ENCODE measurements at places on chromosomes 7 and 10.

GRCh38 chr10:110735620-110736027 is 91.5 kb downstream of the RBM20 start:
- no peak for DNase-seq

DNA sequence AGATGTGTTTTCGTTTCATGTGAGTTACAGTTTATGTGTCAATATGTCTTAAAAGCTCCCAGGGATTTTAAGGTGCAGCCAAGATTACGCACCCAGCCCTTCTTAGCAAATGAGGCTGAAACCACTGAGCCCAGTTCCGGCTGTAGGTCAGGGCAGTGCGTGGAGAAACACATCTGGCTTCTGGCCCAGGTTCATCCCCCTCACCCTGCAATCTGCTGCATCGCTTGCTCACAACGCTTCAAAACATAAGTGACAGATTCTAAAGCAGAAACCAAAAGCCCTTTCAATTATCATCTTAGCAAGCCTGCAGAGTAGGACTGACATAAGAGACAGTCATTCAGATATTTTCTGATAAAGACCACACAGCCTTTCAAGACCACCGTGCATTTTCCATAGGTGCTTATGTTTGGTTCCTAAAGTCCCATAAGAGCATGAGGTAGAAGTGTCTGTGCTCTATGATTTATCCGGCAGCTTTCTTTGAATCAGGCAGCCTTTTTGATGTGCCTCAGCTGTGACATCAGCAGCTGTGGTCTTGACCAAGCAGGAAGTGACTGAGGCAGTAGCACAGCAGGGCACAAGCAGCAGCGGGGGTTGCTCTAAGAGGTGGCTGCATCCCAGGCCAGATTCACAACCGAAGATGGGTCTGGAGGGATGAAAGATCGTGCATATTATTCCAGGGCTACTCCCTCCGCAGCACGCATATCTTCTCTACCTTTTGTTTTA is 72.1 kb upstream of the LYZL2 start:
- DNase-seq, result peak; percentile 28

DNA sequence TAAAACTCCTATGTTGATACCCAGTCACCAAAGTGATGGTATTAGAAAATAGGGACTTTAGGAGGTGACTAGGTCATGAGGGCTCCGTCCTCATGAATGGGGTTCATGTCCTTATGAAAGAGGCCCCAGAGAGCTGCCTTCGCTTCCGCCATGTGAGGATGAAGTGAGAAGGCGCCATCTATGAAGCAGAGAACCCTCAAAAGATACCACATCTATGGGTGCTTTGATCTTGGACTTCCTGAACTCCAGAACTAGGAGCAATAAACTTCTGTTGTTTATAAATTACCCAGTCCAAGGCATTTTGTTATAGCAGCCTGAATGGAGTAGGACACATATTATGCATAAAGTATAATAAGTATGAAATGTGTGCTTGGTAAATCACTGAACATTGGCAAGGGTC is 8.1 kb upstream of the PDSS1 start:
- DNase-seq, result no peak

DNA sequence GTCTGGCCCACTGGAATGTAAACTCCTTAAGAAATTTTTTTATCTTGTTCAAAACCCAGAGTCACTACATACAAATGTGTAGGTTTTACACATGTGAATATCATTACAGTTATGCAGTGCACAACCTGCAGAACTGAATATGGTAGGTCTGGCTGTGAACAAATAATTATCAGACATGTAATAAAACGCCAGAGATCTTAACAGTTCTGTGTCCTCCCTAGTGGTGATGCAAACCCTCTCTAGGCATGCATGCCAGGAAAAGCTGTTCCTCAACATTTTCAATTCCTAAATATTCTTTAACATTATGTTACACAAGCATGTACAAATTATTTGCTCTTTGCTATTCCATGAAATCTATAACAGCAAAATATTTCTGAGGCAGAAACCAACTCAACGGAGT is 124.6 kb downstream of the IMMP2L start:
- DNase-seq, result no peak

DNA sequence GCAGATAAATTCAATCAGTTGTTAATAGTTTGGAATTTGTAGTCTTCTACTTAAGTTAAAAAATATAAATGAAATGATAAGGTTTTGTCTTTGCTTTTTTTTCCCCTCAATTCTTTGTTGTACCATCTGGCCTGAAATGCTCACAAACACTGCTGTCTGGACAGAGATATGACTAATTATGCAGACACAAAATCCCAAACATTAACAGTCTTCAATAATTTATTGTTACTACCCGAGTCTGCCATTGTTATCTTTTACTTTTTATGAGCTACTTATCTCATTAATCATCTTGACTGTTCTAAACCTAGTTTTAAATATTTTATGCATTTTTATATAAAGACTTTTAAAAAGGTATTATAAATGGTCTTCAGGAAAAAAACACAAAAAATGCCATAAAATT is 64.7 kb upstream of the THSD7A start:
- no peak for DNase-seq

Data from NCI-H1694 (cell line).